ENCODE measurements at places on chromosomes 11 and 22. TPM values are rescaled to one million over a fixed set of nuclear protein-coding genes. Genes with fewer than 3 reads are reported as not detected.
A peak's percentile ranks its signal among the peaks of the same experiment; 100 is the strongest.

SERPIND1 gene
- not detected for total RNA-seq

DNA sequence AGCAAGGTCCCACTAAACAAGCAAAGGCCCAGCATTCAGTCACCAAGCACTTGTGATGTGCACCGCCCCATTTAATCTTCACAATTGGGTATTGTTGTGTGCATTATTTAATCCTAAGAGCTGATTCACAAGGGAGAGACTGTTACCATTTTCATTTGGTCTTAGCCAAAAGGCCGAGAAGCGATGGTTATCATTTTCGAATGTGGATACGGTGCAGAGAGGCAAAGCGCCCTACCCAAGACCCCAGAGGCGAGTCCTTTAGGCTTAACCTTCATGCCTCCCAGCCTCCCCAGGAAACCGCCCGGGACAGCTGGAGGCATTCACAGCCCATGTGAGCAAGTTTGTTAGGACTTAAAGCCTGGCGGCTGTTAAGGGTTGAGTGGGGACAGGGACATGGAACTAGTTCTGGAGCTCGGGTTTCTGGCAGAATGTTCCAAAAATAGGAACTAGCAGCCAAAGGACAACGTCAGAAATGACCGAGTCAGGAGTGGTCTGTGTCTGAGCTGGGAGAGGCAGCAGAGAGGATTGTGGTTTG, 13.0 kb upstream of the UPK3A start:
- no peak for DNase-seq

NCF4 gene
- 37.1 TPM for total RNA-seq

PATE4 gene
- total RNA-seq, result not detected

DNA sequence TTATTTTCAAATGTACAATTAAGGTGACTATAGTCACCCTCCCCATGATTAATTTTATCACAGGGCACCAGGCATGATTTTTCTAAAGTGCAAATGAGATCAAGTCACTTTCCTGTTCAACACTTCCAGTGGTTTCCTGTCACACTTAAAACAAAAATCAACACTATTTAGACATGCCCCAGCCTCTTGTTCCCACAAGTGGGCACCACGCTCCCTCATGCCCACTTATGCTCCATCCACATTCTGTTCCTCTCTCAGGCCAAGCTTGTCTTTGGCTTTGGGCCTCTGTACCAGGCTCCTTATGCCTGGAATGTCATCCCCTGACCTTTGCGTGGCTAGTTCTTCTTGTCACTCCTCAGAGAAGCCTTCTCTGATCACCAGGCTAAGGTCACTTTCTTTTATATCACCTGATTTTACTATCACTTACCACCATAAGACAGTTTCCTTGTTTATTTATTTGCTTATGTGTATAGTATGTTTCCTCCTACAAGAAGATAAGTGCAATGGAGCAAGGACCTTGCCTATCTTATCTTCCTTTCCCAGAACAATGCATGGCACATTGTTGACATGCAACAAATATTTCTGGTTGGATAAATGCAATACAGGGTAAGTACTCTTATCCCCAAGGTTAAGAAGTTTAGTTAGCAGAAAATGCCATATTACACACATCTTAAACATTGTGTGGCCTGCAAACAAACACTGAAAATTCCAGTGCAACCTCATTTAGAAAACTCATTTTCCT, 50.9 kb upstream of the PANX1 start:
- DNase-seq, result no peak

- DNase-seq, result no peak
Measured at GRCh38 chr11:80944758-80945157, 1503.9 kb upstream of the TENM4 start.

- no peak for DNase-seq
Measured at GRCh38 chr11:57552479-57552878, 15.0 kb downstream of the UBE2L6 start.

DNA sequence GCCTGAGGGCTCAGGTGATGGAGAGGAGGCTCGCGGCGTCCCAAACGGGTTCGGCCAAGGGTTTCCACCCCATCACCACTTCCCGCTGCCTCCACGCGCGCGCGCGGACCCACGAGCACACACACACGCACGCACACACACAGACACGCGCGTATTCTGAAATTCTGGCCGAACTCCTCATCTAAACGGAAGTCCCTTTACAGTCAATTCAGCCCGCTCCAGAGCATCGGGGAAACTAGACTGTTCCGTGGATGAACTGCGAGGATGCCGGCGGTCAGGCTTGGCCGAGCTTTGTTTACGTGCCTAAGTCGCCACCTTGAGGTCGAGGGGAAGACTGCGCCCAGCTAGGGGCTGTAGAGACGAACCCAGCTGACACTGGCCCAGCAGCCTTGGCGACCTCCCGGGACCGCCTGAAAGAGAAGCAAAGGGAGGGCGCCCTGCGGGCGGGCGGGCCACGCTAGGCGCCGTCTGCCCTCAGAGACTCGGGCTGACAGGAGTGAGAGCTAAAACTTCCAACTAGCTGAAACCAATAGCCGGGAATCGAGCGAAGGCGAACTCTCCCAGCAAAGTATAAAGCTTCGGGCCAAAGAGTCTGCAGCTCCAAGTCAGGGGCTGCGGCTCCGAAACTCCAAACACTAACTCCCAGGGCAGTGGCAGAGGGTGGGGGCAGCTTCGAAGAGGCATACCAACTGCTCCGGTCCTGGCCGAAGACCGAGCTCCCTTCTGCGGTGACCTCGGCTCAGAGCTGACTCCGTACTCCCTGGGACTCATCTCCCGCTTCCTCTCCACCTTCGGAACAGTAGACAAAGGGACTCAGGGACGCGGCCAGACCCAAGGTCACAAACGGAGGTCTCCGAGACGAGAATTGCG, 124.7 kb upstream of the C11orf58 start:
- peak; percentile 49 for DNase-seq

DNA sequence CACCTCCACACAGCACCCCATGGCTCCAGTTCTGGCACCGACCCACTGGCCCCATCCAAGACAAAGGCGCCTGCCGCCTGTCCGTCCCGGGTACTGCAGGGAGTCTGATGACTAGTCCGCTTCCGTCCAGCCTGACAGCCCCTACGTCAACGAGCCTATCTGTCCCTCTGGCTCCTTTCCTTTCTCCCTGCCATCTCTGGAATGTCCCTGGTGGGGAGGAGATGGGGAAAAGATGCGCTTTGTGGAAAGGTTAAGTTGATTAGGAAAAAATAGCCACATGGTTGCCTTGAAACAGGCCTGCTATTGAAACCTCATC, 10.4 kb downstream of the PDGFB start:
- DNase-seq, result no peak

GRCh38 chr11:16239141-16240105, 116.9 kb downstream of the SOX6 start:
- no peak for DNase-seq

GRCh38 chr11:47274495-47275235, 4.7 kb downstream of the MADD start:
- DNase-seq, result no peak

- DNase-seq, result no peak
Measured at GRCh38 chr22:42967933-42968332, 47.0 kb downstream of the PACSIN2 start.

GRCh38 chr11:58613228-58613627, 9.2 kb upstream of the CNTF start:
- no peak for DNase-seq

- DNase-seq, result peak; percentile 14
Measured at GRCh38 chr11:76234416-76235232, 28.3 kb upstream of the WNT11 start.

GRAP2 gene
- total RNA-seq, result 113 TPM

DNA sequence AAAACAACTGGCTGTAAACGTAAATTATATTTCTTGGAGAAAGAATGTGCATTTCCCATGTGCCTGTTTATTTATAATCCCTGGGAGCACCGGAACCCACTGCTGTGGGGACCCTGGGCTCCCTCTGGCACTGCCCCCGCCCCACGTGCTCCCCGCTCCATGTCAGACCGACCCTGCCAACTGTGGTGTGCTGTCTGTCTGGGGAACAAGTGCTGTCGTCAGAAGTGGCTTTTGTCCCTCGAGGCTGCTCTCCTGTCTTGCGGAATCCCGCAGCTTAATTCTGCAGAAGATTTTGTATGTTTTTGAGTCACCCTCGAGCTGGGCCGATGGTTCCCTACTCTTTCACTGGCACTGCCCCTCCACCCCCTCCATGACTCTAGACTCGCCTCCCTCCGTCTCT, 2.4 kb downstream of the LRRC10B start:
- no peak for DNase-seq

GRCh38 chr22:19844377-19845053, 10.2 kb downstream of the GNB1L start:
- DNase-seq, result no peak

Data from T-helper 17 cell (primary cell).